ENCODE measurements at places on chromosomes 16 and 17.

- no peak for DNase-seq
Measured at GRCh38 chr17:80253631-80254395, 6.8 kb upstream of the RNF213 start.

- DNase-seq: no peak
Measured at GRCh38 chr17:41658846-41659245, 29.8 kb upstream of the EIF1 start.

DNA sequence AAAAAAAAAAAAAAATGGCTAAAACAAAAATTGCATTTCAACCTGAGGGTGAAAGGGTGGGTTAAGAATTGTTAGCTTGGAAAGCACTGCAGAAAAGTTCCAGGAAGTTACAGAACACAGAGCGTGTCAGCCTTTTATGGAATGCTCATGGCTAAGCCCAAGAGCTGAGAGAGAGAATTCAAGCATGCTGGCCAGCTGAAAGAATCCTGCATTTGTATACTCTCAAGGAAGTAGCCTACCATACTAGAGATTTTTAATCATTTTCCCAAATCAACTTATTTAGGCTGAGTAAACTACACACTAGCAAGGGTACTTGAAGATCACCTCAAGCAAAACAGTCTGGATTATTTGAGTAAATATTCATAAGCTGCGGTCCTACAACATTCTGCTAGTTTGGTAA is 153.9 kb downstream of the KCNJ2 start:
- no peak for DNase-seq

DNA sequence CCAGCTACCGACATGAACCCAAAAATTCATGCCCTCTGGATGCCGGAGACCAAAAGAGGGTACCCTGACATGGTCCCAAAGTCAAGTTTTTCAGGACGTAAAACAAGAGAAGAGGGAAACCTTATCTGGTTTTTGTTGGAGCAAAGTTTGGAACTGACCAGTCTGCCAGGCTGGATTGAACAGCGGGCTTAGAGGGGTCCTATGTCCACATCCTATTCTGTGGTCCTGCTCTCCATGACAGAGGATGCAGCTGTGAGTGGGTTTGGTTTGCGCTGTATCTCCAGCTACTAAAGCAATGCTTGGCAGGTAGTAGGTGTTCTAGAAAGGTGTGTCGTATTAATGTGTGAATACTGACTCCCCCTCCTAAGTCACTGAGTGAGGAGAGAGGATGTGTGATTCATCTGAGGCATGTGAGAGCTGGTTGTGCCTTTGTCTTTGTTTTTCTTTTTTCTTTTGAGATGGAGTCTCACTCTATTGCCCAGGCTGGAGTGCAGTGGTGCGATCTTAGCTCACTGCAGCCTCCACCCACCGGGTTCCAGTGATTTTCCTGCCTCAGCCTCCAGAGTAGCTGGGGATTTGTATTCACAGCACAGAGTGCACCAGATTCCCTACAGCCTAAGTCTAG is 31.0 kb downstream of the PMM2 start:
- no peak for DNase-seq

DNA sequence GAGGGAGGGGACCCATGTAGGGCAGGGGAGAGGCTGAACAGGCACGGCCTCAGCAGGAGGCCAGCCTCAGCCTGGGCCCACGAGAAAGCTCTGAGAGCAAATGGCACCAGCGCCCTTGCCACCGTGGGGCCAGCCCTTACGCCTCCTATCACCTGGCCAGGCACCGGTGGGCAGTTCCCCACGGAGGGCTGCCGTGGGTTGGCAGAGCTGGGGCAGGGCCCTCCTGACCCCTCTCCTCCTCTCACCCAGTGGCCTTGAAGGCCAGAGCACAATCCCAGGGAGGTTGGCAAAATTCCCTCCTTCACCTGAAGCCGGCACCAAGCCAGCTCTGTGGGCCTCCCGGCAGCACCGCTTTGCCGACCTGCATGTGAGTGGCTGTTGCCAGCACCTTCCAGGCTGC is 53.1 kb upstream of the ENPP7 start:
- DNase-seq: no peak

GRCh38 chr16:998211-998610 is 16.6 kb downstream of the SOX8 start:
- no peak for DNase-seq

DNA sequence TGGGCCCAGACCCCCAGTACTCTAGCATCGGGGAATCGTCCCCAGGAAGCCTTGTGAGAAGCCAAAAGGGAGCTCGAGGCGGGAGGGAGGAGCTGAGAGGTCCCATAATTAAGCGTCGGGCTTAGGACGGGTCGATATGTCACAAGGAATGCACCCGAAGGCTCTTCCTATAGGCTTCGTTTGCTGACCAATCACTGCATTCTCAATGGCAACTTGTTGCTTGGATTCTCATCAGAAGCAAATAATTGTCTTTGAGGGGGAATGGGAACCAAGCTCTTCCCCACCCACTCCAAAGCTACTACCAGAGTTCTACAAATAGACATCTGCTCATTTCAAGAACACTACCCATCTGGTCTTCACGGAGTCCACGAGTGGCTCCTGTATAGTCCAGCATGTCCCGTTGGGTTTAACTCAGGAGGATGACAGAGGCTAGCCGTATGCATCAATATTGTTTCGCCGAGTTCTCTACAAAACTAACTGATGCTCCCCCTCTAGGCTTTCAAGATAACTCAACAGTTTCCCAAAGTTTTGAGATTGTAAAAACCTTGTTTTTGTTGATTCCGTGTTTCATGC is 628 bp upstream of the BLMH start:
- no peak for DNase-seq

- no peak for DNase-seq
Measured at GRCh38 chr17:63928172-63928666, 3.9 kb downstream of the CD79B start.

DNA sequence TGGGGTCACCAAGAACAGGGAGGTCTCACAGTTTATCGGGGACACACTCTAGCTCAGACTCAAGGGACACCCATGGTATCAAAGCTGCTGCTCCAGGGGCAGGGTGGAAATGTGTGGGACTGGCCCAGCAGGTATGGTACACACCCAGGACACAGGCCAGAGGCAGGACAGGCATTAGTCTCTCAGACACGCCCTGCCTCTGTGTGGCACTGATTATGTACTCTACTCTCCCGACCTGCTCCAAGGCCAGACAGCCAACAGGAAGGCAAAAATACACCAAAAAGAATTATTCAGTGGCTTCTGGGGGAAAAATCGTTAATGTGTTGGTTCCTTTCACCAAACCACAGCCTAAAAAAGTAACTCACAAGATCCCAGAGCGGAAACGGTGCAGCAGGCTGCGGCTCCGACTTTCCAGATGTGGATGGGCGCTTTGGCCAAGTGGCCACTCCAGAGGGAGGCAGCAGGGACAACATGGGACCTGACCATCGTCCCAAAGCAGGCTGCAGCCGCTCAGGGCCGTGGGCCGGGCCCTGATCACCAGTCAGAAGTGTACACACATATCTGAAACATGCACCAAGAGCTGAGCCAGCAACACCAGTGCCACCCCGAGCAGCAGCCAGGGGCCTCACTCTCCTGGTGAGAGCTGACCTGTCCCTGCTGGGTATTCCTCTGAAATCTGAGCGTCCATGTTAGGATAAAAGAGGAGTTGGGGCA is 1.0 kb upstream of the SIRT7 start:
- DNase-seq: no peak

GRCh38 chr16:35146031-35146710 is 1686.8 kb downstream of the TP53TG3F start:
- no peak for DNase-seq

GRCh38 chr17:855569-855968 is 73.4 kb downstream of the MRM3 start:
- DNase-seq: no peak

DNA sequence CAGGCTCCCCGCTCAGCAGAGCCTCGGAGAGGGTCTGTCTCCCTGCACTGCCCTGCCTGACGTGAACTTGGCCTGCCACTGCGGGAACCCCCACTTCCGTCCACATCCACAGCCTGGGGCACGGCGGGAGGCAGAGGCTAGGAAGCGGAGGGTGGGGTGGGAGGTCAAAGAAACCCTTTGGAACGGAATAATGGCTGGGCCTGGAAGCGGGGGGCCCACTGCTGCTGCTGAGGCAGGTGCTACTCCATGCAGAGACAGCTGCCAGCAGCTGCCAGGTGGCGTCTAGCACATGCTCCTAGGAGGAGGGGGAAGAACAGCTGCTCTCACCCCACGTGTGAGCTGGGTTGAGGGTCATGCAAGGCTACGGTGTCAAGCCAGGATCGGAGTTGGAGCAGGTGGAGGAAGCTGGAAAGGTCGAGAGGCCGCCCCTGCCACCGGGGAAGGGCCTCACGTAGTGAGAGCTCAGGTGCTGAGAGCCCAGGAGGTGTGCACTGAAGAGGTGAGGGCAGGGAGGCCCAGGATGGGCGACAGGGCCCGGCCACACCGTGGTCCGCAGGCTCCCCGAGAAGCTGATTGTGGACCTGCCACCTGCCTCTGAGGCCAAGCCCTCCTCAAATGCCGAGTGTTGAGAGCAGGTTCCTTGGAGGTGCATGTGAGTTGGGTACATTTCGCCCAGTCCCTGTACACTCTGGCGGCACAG is 9.8 kb downstream of the FSCN2 start:
- DNase-seq: no peak

GRCh38 chr17:32157225-32157624 is 14.9 kb downstream of the RHOT1 start:
- no peak for DNase-seq

- DNase-seq: no peak
Measured at GRCh38 chr17:74051348-74051747, 152.1 kb upstream of the RPL38 start.

GRCh38 chr16:79019431-79019830 is 581.1 kb downstream of the MAF start:
- DNase-seq: no peak
